Stimulated activated naive B cell treated with anti-CD40 and anti-IgM and Interleukin-4, amounts not matched to agents 10 μg/mL and 1 μg/mL and 100 μg/mL, for 72 hours (primary cell): ENCODE measurements at places on chromosomes 1 and 21.
A peak's percentile ranks its signal among the peaks of the same experiment; 100 is the strongest.

GRCh38 chr21:44880405-44881197 is 7.1 kb upstream of the PTTG1IP start:
- DNase-seq: no peak

GRCh38 chr1:85137660-85138059 is 63.2 kb downstream of the SYDE2 start:
- DNase-seq: no peak

DNA sequence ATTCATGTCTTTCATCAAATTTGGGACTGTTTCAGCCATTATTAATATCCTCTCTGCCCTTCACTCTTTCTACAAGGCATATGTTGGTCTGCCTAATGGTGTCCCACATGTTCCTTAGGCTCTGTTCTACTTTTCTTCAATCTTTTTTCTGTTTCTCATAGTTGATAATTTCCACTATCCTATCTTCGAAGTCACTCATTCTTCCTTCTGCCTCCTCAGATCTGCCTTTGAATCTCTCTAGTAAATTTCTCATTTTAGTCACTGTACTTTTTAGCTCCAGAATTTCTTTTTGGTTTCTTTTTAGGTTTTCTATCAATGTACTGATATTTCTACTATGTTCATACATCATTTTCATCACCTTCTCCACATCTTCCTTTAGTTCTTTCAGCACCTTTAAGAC is 20.0 kb upstream of the NIBAN1 start:
- no peak for DNase-seq

GRCh38 chr1:233261695-233262094 is 33.8 kb downstream of the PCNX2 start:
- no peak for DNase-seq

DNA sequence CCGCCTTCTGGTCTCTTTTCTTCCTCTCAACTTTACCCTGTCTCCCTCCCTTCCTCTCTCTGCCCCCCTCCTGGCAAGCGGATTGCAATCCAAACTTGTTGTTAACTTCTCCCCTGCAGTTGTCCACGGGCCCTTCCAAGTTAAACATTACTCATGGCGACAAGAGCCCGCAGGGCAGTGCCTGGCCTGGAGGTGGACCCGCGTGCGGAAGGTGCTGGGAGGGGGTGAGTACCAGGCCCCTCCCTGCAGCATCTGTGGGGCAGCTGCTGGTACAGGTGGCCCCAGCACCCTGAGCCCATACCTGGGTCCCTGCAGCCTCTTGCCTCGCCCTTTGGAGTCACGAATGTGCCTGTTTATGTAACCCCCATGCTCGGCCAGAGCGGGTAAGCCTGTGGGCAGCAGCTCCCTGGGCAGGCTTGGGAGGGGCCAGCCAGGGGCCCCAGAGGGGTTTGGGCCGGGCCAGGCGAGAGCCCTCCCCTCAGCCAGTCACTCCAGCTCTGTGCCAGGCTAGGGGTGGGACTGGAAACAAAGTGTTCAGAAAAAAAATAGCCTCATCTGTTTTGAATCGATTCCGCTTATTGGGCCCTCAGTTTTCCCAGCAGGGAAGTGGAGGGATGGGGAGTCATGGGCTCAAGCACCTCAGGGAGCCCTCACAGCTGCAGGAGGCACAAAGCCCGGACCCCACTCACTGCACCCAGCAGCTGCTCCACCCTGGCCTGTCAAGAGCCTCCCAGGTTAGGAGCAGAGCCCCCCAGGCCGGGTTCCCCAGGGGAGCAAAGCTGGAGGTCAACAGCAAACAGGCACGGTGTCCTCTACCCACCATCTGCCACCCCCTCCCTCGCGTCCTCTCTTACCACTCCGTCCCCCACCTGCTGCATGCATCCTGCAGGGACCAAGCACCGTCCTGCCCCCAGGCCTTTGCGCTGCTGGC is 14.0 kb upstream of the FAAP20 start:
- DNase-seq: no peak

DNA sequence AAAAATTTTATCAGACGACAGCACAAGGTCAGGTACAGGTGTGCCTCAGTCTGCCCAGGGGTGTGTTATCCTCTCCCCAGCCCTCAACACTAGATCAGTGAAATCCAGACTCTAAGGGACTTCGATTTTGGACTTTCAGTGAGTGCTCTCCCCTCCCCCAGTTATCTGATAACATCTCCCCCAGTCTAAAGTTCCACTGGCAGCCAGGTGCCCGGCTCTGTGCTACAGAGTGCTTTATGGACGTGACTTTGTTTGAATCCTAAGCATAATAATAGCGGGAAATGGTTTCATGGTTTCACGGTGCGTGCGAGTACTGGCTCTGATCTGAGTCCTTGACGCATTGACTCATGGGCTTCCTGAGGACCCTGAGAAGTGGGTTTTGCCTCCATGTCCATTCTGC is 3.2 kb downstream of the SPSB1 start:
- DNase-seq: no peak

DNA sequence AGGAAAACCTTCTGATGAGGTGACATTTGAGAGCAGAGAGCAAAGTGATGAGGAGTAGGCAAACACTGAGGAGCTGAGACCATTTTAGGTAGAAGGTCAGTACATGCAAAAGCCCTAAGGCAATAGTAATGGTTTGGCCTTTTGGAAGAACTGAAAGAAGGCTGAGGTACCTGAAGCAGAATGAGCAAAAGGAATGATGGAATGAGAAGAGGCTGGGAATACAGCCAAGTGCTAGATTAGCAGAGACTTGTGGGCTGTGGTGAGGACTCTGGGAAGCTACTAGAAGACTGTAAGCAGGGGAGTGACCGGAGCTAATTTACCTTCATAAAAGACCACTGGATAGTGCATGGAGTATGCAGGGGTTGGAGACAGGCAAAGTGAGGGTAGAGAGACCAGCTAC is 77.9 kb downstream of the GFI1 start:
- no peak for DNase-seq

- DNase-seq: no peak
Observed at GRCh38 chr1:47727697-47728085, 269.5 kb downstream of the TRABD2B start.

- DNase-seq: no peak
Observed at GRCh38 chr1:161226320-161226711, 456 bp downstream of the TOMM40L start.

DNA sequence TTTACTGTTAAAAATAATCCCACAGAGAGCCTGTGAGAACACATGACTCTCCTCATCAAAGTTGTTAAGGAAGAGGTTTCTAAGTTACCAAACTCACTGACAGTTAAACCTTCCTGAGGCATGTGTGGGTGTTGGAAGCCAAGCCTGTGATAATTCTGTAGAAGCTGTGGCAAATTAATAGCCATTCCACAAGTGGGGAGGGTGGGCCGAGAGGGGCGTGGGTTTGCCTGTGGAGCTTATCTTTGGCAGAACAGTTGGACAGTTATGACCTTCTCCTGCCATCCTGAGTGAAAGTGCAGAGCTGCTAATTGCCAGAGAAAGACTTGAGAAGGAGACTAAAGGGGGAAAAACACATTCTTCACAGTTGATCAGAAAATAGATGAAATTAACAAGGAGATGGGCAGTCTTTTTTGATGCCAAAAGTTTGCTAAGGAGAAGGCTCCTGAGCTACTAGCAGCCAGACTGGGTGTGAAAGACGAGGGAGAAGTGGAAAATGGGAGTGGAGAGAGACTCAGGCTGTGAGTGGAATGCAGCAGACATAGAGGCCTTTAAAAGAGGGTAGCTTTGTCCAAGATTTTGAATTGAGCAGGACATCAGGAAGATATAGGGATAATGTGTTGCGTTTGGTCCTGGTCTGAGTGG is 1.6 kb upstream of the PLA2G2C start:
- no peak for DNase-seq

DNA sequence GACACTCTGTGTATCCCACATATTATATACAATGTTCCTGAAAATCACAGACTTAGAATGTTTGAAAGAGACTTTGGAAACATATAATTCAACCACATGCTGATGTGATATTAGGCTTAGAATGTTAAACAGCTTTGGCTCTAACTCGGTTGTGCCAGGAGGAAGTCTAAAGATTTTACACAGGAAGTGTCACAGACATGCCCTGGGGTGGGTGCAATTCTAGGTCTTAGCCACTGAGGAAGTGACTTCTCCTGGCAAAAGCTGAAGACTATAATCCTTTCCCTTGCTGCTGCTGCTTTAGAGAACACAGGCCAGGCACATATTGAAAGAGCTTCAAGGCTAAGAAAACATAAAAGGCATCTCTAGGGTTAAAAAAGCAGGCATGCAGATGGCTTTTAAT is 51.0 kb downstream of the RPL5 start:
- DNase-seq: no peak

GRCh38 chr1:221845650-221846371 is 103.9 kb upstream of the DUSP10 start:
- no peak for DNase-seq

DNA sequence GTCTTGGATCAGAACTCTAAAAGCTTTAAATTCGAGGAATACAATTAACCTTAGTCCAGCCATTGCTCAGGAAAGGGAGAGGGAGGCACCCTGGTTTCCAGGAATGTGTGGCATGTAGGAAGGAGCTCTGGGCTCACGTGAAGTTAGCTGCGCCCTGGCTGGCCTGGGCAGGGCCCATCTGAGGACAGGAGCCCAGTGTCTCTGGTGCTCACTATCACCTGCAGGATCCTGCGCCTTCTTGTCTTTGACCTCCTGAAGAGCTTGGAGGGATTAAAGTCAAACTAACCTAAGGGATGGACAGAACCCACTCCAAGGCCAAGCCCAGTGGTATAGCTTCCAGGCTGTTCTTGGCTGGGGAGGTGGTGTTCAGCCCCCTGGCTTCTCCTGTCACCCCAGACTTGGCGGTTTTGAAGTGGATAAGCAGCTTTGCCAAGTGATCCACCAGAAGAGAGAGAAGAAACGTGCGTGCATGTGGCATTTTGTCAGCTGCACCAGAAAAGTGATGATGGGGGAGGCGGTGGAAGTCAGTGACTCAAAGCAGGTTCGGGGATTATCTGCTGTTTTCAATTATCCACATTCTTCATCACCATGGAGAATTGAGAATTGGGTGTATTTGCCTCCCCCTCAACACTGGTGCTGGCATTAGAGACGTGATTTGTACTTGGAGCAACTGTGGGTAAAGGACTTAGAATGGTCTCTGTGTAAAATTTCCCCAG is 11.9 kb upstream of the KCNN3 start:
- no peak for DNase-seq

- DNase-seq: peak; percentile 63
Observed at GRCh38 chr1:235018720-235019444, 109.8 kb downstream of the TOMM20 start.

GRCh38 chr1:49397086-49397485 is 620.4 kb upstream of the BEND5 start:
- no peak for DNase-seq

DNA sequence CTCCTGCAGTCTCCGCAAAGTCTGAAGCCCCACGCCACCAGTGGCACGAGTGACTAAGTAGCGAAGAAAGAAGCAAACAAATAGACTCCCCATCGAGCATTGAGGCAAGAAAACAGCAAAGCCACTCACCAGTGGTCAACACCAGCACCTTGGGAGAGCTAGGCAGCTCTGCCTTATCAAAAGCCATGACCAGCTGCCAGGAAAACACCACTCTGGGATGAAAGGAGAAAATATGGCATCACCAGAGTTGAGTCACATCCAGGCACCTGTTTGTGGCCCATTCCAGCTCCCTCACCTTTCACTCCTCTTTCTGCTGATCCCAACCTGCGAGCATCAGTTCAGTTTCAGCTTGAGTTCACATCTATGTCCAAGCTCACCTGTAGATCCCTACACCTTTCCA is 17.2 kb downstream of the PDZK1 start:
- DNase-seq: no peak

DNA sequence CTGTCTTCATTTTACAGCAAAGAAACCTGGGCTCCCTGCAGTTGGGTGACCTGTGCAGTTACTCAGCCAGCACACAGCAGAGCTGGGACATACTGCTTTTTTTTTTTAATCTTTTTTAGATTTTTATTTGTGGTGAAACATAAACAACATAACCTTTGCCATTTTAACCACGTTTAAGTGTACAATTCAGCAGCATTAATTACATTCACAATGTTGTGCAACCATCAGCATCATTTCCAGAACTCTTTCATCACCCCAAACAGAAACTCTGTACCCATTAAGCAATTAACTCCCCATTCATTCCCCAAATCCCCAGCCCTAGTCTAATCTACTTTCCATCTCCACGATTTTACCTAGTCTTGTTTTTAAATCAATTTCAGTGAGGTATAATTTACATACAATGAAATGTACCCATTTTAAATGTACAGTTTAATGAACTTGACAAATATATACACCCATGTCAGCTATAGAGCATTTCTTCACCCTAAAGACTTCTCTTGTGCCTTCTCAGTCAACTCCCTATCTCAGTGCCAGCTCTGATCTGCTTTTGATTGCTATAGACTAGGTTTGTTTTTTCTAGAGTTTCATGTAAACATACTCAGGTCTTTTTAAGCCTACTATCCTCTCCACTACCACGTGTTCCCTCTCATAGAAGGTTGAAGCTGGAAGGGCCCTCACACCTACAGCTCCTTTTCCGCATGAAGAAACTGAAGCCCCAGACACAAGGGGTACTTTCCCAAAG is 37.8 kb upstream of the C8B start:
- no peak for DNase-seq

- no peak for DNase-seq
Observed at GRCh38 chr1:24870551-24871195, 59.4 kb downstream of the RUNX3 start.

- DNase-seq: peak; percentile 8
Observed at GRCh38 chr1:245154429-245155271, at the start of gene KIF26B. Gene KIF26B, plus strand, starts transcription at chr1:245154985. Its CDS starts 440 bp downstream, at chr1:245155425.

DNA sequence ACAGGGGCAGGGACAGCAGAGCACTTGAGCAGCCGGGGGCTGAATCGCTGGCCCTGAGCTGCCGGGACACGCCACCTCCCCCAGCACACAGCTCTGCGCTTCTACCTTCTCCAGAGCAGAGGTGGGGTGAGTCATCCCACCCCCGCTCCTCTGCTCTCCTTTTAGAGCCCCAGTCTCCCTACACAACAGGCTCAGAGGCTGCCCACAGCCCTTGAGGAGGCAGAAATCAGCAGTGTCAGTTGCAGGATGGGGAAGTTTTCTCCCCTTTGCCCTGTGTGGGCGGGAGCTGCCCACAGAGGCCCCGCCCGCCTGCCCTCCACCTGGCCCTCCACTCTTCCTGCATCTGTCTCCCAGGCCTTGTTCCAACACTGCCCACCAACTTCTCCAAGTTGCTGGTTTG is 94.6 kb downstream of the STUM start:
- DNase-seq: peak; percentile 82

DNA sequence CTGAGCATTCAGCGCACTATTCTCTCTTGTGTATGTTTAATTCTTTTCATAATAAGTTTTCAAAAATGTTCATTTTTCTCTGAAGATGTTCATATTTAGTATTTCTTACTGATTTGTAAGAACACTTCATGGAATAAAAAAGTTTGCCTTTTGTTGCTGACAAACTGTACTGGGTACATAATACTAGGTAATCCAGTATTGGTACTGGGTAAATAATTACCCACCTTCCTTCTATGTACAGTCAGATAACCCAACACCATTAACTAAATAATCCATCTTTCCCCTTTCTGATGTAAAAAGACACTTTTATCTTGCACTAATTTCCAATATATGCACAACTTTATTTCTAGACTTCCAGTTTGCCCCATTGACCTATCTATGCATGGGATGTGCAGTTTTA is 23.9 kb downstream of the APP start:
- DNase-seq: no peak

- no peak for DNase-seq
Observed at GRCh38 chr1:162317621-162318020, 59.0 kb downstream of the SPATA46 start.
